ENCODE measurements at places on chromosomes 1 and 21. TPM values are rescaled to one million over a fixed set of nuclear protein-coding genes. Genes with fewer than 3 reads are reported as not detected.

DNA sequence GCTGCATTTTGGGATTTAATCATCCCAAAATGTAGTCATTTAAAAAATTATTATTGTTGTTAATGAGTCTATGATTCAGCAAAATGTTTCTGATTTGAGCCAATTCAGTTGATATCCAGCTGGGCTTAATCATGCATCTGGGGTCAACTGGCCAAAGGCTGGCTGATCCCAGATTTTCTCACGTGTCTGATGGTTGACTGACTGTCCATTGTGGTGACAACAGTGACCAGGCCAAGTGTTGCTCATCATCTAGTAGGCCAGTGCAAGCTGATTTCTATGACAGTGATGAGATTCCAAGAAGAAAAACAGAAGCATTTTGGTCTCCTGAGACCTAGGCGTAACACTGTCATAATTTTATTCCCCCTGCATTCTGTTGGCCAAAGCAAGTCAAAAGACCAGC is 80.1 kb upstream of the ZC3H11B start:
- no peak for DNase-seq

GRCh38 chr1:186849271-186849671 is 20.5 kb downstream of the PLA2G4A start:
- no peak for DNase-seq

GRCh38 chr1:93235261-93235660 is 54.7 kb downstream of the CCDC18 start:
- peak; percentile 35 for DNase-seq

Gene PPP1R12B
- total RNA-seq = 20.1 TPM

Measured in renal cortical epithelial cell (primary cell).